Smooth muscle cell of the umbilical artery (primary cell): ENCODE measurements at places on chromosomes 11 and 22. TPM values are rescaled to one million over a fixed set of nuclear protein-coding genes. Genes with fewer than 3 reads are reported as not detected.

The ROBO3 gene
- 6.2 and 7.7 TPM in 2 replicates for total RNA-seq

The TRIM66 gene
- total RNA-seq: 7.4 and 8.3 TPM in 2 replicates

The C11orf86 gene
- total RNA-seq: 0.30 TPM in 1 of 2 replicates, not detected in the other

The CST6 gene
- 0.51 TPM in 1 of 2 replicates, not detected in the other for total RNA-seq

The OR4A5 gene
- total RNA-seq: not detected in 2 replicates

The IL17REL gene
- total RNA-seq: 0.09 TPM in 1 of 2 replicates, not detected in the other

The OPCML gene
- total RNA-seq: 0.89 and 2.5 TPM in 2 replicates
